ENCODE measurements at places on chromosomes 6 and 20. TPM values are rescaled to one million over a fixed set of nuclear protein-coding genes. Genes with fewer than 3 reads are reported as not detected.

GRCh38 chr6:80181352-80182081 lies 75.0 kb downstream of the BCKDHB start:
- DNase-seq, result no peak

The KCNK15 gene
- total RNA-seq, result not detected

GRCh38 chr6:551405-551804 lies 105.5 kb downstream of the HUS1B start:
- peak; percentile 46 for DNase-seq

DNA sequence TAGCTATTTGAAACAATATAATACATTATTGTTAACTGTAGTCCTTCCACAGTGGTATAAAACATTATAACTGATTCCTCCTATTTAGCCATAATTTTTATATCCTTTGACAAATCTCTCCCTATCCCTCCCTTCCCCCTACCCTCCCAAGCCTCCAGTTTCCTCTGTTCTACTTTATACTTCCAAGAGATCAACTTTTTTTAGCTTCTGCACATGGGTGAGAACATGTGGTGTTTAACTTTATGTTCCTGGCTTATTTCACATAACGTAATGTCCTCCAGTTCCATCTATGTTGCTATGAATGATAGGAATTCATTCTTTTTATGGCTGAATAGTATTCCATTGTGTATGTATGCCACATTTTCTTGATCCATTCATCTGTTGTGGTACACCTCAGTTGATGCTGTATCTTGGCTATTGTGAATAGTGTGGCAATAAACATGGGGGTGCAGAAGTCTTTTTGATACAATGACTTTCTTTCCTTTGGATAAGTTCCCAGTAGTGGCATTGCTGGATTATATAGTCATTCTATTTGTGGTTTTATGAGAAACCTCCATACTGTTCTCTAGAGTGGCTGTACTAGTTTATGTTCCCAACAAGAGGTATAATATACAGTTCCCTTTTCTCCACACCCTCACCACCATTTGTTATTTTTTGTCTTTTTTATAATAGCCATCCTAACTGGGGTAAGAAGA lies 205.0 kb downstream of the KCNQ5 start:
- DNase-seq, result no peak

The SYCP2L gene
- total RNA-seq, result 1.3 TPM

DNA sequence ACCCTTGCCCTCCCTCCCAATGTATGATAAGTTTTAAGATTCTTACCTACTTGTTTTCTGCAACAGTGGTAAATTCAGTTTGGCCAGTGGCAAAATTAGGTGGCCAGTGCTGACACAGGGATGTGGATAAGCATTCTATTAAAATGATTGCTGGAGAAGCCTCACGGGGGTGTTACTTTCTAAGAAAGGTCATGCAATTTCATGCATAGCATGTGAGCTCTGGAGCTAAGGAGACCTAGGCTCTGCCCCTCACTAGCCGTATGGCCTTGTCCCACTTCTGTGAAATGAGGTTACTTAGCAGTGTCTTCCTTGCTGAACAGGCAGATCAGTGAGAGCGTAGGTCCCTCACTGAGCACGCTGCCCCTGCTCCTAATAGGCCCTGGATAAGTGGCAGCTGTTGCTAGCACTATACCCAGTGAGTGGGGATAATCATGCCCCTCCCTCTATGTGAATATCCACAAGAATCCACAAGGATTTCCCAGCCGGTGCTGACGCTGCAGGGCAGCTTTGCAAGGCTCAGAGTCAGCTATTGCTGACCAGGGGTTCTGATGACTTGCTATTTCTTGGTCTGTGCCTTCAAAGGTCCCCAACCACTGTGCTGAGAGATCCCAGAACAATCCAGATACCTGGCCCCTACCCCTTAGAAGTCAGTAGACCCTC lies 86.5 kb upstream of the MRPS10 start:
- no peak for DNase-seq

The TTK gene
- total RNA-seq, result 46.0 TPM

- DNase-seq, result no peak
These were observed 98.4 kb downstream of the MRPL14 start for GRCh38 chr6:44028789-44029310.

- no peak for DNase-seq
These were observed 215.5 kb downstream of the LRFN2 start for GRCh38 chr6:40371621-40372020.

DNA sequence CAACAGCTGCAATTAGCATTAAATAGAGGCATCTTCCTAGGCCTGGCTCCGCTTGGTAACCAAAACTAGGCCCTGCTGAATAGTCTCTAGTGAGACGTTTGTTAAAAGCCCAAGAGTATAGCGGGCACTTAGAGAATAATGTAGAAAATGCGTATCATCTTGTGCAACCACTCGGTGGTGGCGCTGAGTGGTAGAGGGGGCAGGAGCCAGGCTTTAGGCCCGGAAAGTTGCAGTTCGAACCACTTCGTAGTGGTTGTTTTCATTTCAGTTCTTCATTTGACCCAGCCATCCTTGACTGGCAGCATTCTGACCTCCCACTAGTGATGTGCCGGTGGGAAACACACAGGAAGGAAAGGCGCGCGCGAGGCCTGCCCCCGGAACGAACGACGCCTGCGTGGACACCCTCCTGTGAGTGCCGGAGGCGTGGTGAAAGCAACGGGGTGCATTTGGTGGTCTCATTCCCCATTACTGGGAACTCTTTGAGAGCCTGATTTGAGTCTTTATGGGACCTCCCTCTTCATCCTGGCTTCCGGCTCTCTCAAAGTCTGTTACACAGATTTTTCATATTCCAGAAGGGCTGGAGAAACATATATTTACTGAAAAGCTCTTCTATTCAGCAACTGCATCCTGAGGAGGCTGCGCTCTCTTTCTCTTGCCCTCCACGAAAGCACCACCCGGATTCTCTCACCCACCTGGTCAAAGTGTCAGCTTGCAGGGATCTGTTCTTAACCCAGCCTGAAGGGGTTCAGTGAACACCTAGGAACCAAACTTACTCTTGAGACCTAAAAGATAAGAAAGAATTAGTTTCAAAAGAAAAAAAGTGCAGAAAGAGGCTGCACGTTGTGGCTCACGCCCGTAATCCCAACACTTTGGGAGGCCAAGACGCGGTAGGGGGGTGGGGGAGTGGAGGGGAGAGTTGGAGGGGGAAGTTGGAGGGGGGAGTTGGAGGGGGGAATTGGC lies 18.2 kb downstream of the GPX5 start:
- DNase-seq, result no peak
